Endothelial cell (in vitro differentiated cells): ENCODE measurements at places on chromosomes 5 and 9. TPM values are rescaled to one million over a fixed set of nuclear protein-coding genes. Genes with fewer than 3 reads are reported as not detected.

GRCh38 chr5:1385395-1386273 lies 40.7 kb upstream of the CLPTM1L start:
- DNase-seq = peak; percentile 55

DNA sequence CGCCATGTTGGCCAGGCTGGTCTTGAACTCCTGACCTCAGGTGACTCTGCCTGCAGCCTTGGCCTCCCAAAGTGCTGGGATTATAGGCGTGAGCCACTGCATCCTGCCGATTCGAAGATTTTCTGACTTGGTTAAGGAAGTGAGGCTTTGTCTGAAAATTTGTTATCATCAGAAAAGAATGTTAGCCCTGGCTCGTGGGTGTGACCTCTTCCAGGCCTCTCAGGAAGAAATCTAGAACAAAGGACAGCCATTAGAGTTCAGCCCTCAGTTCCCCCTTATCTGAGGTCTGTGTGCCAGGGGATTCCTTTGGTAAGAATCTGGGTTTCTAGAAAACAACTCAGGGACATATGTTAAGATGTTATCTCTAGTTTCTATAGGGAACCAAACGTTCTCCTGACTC lies 6.2 kb downstream of the OR2S2 start:
- DNase-seq = no peak

GRCh38 chr9:78438780-78439179 lies 141.9 kb downstream of the PSAT1 start:
- DNase-seq = no peak

CCDC152 gene
- 2.8 TPM for total RNA-seq

CCDC192 gene
- 0.26 TPM for total RNA-seq

ST8SIA4 gene
- total RNA-seq = 30.3 TPM

HAUS6 gene
- 19.0 TPM for total RNA-seq

FRMPD1 gene
- total RNA-seq = 0.08 TPM

IFNA13 gene
- total RNA-seq = not detected
